ENCODE measurements at places on chromosomes 13 and 19.
A peak's percentile ranks its signal among the peaks of the same experiment; 100 is the strongest.

DNA sequence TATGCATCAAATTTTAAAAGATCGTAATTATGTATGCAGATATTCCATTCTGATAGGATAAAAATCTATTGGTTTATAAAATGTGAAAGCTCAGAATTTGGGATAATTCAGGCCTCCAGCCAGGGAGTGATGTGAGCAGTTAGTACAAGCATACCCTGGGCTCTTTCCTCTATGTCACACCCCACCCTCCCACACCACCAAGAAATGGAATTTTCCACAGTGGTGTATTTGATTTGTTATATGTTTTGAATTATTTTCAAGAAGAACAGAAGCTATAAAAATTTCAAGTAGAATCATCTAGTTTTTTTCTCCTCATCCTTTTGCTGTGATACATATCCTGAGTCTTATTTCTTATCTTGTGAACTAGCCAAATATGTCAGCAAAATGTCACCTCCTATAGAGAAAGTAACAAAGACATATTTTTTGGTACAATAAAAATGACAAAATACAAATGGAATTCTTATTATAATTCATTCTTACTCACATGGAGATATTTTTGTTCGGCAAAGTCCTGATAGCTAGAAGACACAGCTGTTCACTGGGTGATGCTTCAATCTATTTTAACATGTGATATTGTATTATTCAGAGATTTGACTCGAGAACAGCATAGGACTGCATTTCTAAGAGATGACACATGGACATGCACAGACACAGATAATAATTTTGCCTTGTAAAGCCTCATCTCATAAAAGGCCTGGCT is 61.2 kb upstream of the FRY start:
- no peak for DNase-seq

GRCh38 chr13:112441779-112442310 is 65.7 kb downstream of the SPACA7 start:
- no peak for DNase-seq

DNA sequence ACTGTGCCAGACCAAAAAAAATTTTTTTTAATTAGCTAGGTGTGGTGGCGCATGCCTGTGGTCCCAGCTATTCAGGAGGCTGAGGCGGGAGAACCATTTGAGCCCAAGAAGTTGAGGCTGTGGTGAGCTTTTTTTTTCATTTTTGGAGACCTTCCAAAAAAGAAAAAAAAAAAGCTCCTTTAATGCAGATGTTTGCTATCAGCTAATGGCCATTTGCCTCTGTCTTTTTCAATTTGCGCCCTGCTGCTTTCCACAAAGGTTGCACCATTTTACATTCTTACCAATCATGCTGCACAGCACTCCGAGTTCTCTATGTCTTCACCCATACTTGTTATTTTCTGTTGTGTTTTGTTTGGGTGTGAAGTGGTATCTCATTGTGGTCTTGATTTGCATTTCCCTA is 15.6 kb upstream of the SMARCA4 start:
- no peak for DNase-seq

DNA sequence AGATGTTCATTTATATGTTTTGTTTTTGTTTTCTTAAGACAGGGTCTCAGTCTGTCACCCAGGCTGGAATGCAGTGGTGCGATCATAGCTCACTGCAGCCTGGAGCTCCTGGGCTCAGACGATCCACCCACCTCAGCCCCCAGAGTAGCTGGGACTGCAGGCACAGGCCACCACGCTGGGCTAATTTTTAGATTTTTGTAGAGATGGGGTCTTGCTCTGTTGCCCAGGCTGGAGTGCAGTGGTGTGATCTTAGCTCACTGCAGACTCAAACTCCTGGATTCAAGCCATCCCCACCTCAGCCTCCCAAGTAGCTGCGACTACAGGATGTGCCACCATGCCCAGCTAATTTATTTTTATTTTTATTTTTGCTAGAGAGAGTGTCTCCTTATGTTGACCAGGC is 45.7 kb downstream of the NFIC start:
- no peak for DNase-seq

DNA sequence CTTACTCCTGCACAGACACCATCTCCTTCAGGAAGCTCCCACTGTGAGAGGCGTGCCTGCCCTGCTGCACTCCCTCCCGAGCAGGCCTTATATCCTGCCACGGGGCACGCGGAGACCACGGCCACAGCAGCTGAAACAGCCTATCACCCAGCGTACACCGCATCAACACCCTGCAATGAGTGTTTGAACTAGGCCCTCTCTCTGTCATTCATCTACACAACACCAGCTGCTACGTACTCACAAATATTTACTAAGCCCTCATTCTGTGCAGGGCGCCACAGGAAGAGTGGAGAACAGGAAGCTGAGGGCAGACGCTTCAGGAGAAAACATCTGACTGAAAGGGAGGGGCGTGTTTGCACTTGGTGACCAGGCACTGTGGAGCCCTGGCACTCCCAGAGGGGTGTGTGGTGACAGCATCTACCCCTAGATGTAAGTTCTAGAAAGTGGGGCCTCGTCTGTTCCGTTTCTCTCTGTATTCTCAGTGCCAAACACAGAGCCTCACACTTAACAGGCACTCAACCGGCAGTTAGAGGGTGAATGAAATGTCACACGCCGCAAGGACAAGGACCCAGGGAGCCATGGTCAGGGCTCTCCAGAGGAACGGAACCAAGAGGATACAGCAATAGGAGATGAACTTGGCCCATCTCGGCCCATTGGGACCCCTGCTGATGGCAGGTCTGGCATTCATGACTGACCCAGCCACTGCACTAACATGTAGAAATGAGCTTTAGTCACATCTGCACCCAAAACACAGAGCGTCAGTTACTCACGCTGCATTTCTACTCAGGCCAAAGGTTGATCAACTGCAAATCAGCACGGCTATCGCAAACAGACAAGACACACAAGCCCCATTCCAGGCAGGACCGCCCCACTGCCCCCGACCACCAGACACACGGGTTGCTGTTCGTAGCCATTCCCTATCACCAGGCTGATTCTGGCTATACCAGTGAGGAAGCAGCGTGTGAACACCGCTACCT is 15.7 kb downstream of the RANBP3 start:
- peak; percentile 29 for DNase-seq

- no peak for DNase-seq
Measured at GRCh38 chr13:25874907-25875306, 176.9 kb downstream of the SHISA2 start.

GRCh38 chr13:35957996-35958395 is 173.2 kb downstream of the DCLK1 start:
- DNase-seq = no peak

DNA sequence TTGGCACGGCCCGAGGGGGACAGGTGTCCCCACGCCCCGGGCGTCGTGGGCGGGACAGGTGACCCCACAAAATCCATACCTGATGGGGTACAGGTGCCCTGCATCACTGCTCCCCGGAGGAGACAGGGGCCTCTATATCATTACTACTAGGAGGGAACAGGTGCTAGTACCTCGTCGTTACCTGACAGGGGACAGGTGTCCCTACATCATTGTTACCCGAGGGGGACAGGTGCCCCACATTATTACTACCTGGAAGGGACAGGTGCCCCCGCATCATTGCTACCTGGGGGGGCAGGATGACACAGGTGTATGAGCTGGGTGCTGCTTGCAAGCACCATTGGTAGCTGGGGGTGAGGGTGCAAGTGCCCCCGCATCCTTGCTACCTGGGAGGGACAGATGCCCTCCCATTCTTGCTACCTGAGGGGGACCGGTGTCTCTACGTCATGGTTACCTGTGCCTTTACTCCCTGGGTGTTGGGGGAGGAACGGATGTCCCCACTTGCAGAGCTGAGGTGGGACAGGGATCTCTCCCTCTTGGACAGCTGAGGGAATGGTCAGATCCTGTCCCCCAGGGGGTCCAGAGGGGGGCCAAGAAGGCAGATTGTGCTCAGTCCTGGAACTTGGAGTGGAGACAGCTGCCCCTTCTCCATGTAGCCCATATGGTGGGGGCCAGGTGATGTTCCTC is 620 bp downstream of the CRTC1 start:
- no peak for DNase-seq

DNA sequence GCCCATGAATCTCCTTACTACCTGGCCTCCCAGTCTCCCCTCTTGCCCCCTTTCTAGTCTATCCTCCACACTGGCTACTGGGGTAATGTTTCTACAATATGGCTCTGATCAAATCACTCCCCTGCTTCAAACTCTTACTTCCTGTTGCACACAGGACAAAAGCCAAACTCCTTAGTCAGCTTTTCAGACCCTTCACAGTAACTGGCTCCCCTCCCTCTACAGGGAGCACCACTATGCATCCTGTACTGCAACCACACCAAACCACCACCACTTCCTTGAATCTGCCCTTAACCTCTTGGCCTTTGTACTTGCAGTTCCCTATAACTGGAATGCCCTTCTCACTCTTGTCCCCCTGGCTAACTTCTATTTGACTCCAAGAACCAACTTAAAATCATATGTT is 32.2 kb downstream of the DEDD2 start:
- DNase-seq = no peak

- no peak for DNase-seq
Measured at GRCh38 chr13:43115141-43115540, 91.8 kb downstream of the DNAJC15 start.

DNA sequence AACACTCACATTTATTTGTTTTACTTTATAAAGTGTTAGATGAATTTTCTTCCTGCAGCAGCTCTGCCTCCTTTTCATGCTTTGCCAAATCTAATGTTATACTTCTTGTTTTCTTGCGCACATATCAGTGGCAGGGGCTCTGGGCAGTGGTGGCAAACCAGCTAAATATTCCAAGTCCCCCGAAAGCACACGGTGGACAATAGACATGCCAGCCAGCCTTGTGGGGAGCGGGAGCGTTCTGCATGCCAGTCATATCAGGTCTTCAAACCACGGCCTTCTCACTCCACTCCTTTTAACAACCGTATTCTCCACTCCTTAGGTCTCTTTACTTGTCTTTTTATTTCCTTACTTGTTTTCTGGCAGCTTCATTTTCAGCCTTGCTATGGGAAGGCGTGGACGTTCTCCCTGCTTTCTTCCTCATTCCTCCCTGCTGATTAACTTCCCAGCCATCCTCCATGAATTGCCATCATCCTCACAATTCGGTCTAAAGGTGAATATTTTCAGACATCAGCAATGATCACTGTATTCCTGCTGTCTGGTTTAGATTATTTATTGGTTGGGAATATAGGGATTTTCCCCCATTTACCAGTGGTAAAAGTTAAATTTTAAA is 77.1 kb upstream of the WASF3 start:
- no peak for DNase-seq

GRCh38 chr13:39676315-39676876 is 20.9 kb downstream of the COG6 start:
- peak; percentile 65 for DNase-seq

DNA sequence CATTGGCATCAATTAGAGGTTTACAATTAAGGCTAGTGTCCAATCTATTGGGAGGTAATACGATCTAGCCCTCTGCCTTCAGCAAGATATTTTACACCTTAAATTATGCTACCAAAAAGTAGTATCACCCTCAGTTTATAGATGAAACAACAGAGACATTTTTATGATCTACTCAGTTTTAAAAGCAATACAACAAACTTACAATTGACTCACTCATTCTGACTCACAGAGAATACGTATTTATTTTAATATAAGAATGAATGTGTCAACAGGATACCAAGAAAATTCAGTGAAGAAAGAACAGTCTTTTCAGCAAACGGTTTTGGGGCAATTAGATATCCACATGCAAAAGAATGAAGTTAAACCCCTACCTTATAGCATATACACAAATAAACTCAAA is 32.5 kb upstream of the STARD13 start:
- no peak for DNase-seq

DNA sequence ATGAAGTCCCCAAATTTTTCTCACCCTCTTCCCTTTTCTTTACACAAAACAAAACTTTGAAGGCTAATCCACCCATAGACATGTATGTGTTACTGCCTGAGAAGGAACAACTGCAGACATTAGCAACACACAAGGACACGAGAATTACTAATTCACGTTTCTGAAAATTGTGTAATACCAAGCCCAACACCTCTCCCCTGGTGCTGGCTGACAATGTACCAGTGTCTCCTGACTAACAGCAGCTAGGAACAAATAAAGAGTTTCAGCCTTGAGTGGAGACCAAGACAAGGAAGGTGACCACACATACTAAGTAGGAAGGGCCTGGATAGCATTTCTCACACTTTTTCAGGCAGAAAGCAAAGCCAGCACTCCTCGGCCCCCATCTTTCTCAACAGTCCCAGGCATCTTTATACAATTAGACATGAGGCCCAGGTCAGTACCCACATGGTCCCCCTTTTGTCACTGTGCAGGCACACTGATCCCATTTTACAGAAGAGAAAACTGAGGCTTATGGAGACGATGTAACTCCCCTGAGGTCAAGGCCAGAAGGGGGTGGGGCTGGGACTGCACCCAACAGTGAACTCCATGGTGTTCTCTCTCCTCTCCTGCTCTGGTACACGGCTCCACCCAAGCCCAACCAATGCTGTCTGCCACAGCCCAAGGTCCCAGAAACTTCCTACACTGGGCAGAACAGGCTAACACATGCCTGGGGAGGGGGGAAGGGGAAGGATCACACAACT is 8.7 kb downstream of the BRD4 start:
- DNase-seq = peak; percentile 60
